Activated CD4-positive, alpha-beta T cell treated with anti-CD3 and anti-CD28 coated beads, Interleukin-2, amount 50 U/mL, for 24 hours (primary cell): ENCODE measurements at places on chromosomes 6 and 20.

- no peak for DNase-seq
Observed at GRCh38 chr6:166492092-166492741, 94.3 kb downstream of the RAMACL start.

GRCh38 chr6:56282391-56282790 lies 35.0 kb upstream of the COL21A1 start:
- no peak for DNase-seq

DNA sequence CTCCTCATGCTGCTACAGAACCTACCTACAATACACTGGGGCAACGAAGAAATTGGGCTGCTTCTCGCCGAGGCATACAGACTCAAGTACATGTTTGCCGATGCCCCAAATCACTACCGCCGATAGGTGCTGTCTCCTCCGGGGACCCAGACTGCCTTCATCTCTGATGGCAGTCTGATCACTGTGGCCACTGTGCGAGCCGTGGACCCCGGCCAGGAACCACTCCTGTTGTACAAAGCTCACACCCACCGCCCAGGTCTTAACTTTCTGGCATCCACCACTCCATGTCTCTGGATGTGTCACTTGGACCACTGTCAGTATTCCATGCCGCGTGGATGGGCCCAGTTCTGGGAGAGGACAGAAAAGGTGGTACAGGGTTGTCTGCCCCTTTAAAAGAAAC lies 22.7 kb upstream of the RNF8 start:
- no peak for DNase-seq

GRCh38 chr6:157649311-157650260 lies 173.5 kb upstream of the SNX9 start:
- DNase-seq: no peak

- no peak for DNase-seq
Observed at GRCh38 chr20:9261781-9262180, 192.9 kb downstream of the PLCB4 start.

- no peak for DNase-seq
Observed at GRCh38 chr6:71585472-71585871, 296.9 kb downstream of the OGFRL1 start.

DNA sequence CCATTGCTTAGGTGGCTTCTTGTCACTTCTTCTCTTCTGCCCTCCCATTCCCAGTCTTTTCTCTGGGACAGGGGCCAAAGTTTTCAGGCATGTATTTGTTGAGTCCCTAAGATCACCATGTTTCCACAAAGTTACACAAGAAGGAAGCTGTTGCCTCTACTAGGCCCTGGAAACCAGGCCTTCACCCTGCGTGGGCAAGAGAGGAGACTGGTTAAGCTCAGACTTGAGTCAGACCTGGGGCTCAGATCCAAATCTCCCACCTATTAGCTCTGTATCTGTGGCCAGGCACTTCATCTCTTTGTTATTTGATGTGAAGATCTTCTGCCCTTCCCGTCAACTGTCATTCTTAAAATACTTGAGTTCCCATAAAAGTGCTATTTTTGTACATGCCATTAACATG lies 154.6 kb downstream of the SASH1 start:
- DNase-seq: no peak

DNA sequence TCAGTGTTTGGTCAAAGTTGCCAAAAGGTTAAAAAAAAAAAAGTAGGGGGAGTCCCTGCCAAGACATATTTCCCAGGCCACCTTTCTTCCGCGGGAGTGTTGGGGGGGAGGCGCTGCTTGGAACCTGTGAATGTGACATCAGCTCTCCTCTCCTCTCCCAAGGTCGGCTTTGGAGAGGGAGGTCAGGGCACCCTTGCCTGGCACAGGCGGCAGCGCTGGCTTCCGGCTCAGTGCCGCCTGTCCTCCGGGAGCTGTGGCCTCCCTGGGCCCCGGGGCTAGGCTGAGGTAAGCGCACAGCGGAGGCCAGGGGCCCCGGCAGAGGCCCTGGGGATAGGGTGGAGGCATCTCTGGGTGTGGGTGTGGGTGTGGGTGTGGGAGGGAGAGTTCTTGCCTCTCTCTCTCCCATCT lies 1.9 kb upstream of the EDN1 start:
- DNase-seq: no peak

DNA sequence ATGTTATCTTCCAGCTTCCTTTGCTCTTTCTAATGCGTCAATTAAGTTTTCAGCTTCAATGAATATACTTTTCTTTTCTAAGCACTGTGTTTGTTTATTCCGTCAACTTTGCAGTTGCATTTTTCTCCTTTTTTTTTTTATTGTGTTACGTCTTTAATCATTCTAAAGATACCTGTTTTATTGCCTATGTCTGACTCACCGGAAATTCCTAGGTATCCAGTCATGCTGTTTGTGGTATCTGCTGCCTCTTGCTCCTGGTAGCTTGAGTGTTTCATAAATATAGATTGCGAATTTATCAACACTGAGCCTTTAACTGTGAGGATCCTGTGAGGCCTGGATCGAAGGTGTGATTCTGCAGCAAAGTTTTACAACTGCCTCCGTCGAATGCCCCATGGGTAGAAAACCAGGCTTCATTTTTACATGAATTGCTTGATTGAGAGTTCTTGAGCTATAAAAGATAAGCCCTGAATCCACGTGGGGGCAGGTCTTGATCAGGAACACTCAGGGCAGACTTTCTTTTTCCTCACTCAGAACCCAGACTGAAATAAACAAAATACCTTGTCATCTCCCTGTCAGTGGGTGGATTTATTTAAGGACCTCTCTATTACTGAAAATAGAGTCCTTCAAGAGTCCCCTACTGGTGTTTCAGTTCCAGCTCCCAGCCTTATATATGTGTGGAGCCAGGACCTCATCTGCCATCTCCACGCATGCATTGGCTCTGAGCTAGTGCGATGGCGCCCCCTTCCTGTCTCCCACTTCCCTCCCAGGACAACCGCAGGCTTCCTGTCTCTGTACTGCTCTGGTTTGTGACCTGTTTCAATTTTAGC lies 60.1 kb upstream of the LRRC1 start:
- DNase-seq: no peak

DNA sequence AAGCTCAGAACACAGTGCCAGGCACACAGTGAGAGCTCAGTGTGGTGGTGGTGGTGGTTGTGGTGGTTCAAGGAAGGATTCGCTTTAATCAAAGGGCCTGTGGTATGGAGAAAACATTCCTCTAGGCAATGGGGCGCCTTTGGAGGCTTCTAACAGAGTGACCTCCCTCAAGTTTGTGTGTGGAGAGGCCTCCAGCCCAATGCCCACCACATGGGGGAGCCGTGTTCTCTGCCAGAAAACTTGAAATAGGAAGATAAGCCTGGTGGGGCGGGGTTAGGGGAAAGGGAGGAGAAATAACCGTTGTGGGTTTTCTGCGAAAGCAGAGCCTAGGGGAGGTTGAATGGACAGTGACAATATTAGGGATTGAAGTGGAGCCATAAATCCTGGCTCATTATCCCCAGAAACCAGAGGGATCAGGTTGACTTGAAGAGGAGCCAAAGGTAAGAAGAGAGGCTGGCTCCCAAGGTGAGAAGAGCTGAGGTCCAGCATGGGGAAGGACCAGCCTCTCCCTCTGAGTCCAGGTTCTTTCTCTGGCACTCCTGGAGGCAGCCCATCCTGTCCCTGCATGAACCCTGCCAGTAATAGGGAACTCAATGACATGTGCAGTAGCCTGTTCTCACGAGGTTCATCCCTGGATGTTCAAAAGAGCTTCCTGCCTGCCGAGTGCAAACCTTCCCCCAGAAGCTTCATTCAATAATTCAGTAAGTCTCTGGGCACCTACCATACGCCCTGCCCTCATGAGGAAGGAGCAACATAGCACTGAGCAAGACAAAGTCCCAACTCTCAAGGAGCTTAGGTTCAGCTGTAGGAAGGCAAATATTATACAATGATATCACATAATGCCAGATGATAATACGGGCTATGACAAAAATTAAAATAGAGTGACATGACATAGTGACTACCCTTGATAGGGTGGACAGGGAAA lies 51.4 kb downstream of the TGM2 start:
- no peak for DNase-seq

DNA sequence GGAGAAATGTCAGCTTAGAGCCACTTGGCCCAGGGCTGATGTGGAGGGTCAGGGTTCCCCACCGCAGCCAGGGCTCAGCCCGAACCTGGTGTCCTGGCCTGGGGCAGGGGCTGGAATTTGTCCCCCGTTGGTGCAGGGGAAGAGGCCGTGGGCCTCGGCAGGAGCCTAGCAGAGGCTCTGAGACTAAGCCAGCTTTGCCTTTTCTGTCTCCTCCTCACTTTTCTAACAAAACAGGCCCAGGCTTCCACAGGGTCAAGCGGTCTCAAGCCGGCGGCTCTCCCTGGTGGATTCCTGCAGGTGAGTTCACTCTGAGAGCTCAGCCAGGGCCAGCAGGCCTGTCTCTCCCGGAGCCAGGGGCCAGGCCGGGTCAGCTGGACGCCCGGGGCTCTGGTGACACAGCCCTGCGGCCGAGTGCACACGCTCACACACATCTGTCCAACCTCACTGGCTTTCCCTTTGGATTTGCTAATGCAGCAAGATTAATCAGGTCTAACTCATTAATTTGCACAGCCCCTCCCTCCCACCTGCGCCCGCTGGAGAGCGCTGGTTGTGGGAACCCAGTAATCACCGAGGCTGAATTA lies 2.9 kb upstream of the CHRNA4 start:
- no peak for DNase-seq

GRCh38 chr6:90008908-90009501 lies 114.7 kb downstream of the GJA10 start:
- no peak for DNase-seq

DNA sequence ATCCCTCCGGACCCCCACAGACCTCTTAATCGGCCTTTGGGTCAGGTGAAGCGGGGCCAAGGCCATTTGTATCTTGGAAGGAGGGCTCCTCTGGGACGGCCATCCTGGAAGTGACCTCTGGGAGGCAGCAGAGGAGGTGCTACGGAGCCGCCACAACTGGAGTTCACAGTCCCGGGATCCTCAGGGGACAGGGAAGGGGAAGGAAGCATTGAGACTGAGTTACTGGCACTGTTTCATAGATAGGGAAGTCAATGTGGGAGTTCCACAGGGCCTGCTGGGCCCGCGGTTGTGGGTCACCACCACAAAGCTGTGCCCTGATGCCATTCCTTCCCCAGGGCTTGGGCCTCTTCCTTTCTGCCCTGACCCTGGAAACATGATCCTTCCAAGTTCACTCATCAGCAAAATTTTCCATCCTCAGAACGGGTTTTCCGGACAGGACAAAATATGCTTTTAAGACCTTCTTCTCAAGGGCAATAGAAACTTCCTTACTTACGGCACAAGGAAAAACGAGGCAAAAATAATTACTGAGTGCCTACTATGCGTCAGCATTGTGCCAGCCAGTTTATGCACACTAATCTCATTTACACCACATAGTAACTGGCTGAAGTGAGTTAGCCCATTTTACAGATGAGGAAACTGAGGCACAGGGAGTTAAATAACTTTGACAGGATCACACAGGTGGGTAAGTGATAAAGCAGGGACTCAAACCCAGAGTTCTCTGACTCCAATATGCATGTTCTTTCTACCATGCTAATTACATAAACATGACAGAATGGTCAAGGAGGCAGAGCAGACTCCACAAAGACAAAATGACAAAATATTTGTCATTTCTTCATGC lies 143.8 kb downstream of the UNC5CL start:
- DNase-seq: no peak

GRCh38 chr20:618980-619379 lies 8.9 kb upstream of the TCF15 start:
- no peak for DNase-seq

DNA sequence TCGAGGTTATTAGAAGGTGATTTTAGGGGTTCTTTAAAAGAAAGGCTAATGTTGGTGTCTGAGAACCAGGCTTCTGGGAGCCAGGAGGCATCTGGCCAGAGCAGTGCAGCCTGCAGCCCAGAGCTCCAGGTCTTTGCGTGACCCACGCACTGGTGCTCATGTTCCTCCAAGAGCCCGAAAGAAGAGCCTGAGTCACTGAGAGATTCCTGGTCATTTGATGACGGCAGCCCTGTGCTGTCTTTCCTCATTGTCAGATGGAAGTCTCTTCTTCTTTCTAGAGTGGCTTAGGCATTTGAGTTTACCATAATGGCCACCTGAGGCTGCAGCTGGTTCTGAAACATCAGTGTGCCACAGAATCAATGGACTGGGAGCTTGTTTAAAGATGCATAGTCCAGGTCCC lies 46.4 kb downstream of the CD109 start:
- no peak for DNase-seq

GRCh38 chr6:168247443-168248147 lies 72.0 kb downstream of the DACT2 start:
- DNase-seq: no peak

DNA sequence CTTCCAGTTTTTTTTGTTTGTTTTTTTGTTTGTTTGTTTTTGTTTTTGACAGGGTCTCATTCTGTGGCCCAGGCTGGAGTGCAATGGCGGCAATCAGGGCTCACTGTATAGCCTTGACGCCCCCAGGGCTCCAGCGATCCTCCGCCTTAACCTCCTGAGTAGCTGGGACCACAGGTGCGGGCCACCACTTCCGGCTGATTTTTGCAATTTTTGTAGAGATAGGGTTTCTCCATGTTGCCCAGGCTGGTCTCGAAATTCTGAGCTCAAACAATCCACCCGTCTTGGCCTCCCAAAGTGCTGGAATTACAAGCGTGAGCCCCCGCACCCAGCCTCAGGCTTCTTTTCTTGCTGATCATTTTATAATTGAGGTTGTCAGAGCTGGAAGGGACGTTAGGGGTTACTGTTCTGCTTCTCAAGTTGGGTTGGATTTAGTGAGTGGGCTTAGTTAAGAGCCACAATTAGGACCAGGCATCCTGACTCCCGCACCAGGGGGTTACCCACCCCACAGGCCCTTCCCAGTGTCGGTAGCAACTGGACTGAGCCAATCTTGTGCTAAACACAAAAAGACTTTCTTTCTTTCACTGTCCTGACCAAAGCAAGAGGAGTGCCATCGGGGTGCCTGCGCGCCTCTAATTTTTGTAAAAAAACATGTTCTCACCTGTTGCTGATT lies 13.1 kb upstream of the ZSCAN9 start:
- DNase-seq: no peak

DNA sequence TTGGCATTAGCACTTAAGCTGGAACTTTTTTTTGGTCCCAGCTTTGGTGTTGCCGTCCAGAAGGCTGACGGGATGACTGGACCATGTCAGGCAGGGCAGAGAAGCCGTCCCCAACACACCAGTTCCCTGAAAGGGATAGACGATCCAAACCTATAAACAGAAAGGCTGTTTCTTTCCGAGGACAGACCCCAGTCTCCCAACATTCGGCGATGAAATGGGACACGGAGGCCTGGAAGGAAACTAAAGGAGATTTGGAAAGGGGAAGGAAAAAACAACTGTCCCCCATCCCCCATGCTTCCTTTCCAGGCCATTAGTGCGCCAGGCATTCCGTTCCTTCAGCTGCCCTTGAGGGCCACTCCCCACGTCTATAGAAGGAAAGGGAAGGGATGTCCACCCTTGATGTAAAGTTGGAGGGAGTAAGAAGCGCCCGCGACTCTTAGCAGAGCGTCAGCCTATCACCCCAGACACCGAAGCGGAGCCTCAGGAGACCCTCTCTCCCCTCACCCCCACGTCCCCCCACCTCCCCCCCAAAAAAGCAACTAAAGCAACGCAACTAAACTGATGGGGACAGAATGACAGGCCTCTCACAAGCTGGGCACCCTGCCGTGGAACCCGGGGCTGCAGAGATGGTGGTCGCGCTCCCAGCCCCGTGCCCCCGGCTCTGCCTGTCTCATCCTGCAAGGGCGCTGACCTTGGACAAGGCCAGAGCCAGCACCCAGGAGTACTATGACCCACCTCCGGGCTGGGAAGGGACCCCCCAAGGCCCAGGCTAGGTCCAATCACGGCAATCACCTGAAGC lies 638 bp downstream of the BLCAP start:
- DNase-seq: no peak
